ENCODE measurements at places on chromosomes 5 and 9.
A peak's percentile ranks its signal among the peaks of the same experiment; 100 is the strongest.

DNA sequence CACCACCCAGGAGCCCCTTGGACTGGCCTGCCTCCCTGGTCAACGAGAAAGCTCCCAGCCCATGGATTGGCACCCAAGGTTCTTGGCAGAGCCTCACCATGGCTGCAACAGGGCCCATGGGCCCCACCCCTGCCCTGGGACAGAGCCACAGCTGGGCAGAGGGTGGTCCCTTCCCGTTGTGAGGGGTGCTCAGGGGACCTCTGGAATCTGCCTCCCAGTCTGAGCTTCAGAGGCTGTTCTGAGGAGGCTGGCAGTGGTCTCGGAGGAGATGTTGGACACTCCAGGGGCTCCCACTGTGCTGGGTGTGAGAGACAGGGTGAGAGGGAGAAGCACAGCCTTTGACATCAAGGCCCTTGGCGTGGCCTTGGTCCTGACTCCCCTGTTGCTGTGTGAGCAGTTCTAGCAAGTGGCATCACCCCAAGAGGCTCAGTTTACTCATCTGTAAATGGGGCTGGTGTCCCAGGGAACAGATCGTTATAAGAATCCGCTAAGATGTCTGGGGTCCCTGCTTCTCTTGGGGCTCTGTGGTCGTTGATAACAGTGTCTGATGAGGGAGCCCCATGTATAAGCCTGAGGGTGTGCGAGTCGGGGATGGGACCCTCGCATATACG is 33.0 kb downstream of the LHX3 start:
- no peak for DNase-seq

DNA sequence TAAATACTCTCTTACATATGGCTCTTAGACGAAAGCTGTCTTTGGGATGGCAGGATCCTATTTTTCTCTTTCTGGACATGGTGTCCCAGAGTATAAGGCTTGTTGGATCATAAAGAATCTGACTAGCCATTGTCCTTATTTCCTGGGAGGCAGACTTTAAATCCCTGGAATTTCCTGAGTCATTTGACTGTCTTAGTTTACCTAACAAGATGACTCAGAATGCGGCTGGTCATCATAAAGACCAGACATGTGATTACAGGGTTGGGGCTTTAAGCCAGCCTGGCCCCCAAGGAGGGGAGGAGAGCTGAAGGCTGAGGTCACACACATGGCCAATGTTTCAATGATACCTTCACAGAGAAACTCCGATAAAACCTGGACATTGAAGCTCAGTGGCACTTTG is 37.2 kb downstream of the FAM240B start:
- no peak for DNase-seq

DNA sequence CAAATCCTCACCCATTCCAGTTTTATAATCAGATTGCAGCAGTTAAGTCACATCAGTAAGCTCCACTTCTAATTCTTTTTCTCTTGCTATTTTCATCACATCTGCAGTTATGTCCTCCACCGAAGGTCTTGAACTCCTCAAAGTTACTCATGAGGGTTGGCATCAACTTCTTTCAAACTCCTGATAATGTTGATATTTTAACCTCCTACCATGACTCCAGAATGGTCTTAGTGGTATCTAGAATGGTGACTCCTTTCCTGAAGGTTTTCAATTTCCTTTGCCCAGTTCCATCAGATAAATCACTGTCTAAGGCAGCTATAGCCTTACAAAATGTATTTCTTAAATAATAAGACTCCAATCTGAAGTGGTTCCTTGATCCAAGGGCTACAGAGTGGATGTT is 53.8 kb upstream of the EDIL3 start:
- no peak for DNase-seq

DNA sequence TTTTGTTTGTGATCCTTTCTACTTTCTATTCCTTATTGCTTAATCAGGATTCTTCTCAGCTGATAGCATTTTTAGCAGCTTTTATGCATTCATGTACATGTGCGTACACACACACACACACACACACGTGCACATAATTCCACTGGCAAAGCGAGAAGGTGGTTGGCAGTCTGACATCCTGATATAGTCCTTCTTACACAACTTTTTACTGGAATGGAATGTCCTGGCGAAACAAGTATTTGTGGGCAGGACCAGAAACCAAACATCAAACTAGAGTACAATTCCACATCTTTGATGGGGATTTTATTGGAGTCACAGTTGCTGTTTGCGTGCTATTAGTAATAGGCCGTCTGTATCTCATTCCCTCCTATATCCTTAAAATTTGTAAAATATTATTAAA is 356.5 kb downstream of the CCDC171 start:
- no peak for DNase-seq

DNA sequence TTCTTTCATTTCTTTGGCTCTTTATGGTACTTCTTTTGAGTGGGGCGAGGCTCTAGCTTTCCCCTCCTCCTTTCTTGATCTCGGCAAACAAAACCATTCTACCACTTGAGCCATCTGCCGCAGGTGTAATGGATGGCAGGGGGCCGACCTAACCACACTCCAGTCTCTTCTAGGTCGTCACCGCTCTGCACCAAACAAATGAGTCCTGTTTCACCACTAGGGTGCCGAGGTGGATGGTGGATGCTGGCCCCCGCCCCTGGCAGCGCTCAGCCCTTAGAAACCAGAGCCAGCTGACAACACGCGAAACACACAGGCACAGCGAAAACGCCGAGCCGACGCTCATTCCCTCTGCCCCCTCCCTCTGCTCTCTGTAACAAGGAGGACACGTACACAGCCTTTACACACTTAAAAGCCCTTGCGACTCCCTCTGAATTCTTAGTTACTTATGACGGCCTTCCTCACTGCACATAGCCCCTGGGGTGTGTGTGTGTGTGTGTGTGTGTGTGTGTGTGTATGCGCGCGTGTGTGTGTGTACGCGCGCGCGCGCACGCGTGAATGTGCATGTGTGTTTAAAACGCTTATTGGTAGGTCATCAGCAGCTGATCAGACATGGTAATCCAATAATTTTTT is 199.4 kb downstream of the MEF2C start:
- peak; percentile 49 for DNase-seq

DNA sequence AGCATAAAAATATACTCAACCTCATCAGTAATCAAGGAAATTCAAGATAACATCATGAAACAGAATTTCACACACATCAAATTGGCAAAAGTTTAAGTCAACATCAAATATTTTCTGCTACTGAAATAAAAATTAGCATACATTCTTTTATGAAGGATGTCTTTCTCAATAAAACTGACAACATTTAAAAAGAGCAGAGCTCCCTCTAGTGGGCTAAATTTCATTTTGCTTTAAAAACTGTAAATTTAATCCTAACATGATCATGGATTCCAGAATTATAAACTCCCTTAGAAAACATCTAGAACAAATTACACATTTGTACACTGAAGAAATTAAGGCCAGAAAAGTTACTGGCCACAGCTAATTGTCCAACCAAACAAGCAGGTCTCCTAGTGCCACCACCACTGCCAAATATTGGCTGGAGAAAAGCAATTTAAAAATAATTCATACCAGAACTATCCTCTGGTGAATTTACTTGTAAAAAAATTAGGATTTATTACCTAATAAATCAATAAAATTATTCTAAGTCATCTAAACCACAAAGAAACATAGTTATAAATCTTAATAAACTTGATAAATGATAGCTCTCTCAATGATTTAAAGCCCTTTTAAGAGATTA is 31.2 kb downstream of the DEPDC1B start:
- DNase-seq = no peak

DNA sequence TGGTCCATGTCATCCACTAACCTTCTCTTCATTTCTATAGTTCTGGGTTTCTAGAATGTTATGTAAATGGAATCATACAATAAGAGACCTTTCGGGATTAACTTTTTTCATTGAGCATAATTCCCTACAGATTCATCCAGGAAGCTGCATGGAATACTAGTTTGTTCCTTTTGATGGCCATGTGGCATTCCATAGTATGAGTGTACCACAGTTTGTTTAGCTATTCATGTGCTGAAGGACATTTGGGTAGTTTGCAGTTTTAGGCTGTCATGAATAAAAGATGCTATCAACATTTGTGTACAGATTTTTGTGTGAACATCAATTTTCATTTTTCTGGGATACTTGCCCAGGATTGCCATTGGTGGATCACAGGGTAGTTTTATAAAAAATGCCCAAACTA is 6.8 kb upstream of the SPTLC1 start:
- no peak for DNase-seq

DNA sequence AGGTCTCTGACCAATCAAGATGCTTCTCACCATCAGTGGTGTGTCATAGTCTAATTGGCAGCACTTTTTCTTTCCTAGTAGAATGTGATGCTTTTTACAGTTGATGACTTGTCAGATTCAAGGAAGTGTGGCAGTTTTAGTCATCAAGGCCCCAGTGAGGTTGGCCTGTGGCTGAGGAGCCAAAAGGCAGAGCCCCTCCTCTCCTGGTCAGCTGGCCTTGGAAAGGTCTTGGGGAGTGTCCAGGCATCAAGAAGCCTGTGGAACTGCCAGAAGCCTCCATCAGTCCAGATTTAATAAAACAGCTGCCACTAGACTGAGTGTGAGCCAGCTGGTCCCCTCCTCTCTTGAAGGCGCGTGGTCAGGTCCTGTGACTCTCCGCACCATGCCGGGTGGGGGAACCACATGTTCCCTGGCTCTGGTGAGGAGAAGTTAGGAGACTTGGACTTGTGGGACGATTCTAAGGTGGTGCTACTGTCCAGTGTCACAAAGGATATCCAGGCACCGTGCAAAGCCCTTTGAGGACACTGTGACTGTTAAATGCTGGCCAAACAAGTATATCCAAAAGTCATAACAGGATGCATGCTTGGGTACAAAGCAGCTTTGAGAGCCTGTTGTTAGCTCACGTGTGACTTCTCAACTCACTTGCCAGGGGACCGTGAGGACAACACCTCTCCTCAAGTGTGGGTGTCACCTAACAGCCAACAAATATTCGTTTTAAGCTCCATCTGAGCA is 6.1 kb upstream of the ANGPTL2 start:
- DNase-seq = no peak

- DNase-seq = no peak
Observed at GRCh38 chr5:159788835-159789331, 127.4 kb upstream of the ADRA1B start.

DNA sequence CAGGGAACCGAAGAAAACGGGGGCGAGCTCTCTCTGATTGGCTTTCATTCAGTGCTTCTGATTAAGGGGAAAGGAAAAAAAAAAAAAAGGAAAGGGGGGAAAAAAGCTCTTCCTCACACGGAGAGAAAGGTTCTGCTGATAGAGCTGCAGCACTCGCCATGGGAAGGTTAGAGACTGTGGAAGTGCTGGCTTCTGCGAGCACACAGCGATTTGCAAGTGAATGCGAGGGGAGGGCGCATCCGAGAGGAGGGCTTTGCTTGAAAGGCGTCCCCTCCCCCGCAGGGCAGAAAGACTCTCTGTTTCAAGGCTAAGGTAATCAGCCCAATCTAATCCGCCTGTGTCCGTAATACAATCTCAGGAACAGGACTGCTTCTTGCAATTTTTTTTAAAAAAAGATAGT is at the start of gene CDH10:
Gene CDH10 (minus strand): TSS at position 218 of the 400 bp plus-strand sequence. CDS start 51,488 bp downstream, outside the sequence.
- peak; percentile 81 for DNase-seq

DNA sequence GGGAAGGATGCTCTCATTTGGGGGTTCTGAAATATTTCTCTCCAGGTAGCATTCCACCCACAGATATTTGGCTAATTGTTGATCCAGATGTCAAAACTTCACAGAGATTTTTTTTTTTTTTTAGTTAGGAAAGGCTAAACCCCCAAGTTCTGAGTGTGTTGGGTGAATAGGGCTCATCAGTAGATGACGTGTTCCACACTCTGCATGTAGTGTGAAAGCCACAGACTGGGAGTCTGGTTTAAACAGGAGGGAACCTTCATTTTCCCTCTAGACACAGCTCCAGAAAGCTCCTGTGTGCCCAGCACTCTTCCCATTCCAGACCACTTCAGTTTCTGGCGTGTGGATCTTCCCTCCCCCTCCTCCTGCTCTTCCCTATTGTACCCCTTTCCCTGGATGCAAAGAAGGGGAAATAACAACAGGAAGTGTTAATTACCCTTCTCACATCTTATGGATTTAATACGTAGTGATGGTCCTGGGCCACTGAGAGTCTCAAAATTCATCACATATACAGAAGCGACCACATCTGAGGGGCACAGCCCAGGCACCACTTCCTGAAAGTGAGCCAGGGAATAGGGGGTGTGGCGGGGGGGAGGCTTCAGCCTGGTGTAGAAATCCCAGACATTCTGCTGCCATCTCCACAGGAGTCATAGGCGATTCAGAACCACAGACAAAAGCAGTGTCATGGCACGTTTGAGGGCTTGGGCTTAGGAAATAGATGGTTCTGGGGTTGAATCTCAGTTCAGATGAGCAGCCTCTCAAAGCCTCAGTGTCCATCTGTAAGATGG is 65.1 kb downstream of the DAP start:
- DNase-seq = no peak

DNA sequence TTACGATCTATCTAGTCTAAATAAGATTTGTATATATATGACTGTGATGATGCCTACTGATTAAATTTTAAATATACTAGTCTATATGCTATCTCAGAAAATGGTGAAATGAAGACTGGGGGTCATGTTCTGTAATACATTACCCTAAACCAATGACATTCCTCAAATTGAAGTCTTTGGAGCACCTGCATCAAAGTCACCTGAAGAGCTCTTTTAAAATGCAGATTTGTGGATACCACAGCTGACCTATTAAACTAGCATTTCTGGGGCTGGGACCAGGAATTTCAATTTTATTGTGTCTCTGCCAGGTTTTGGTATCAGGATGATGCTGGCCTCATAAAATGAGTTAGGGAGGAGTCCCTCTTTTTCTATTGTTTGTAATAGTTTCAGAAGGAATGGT is 631.9 kb upstream of the DMAC1 start:
- DNase-seq = no peak

Data from nephron progenitor cell (in vitro differentiated cells).